ENCODE measurements at places on chromosomes 7 and 10.

- DNase-seq = no peak
Observed at GRCh38 chr10:83572036-83572435, 567.3 kb upstream of the GHITM start.

DNA sequence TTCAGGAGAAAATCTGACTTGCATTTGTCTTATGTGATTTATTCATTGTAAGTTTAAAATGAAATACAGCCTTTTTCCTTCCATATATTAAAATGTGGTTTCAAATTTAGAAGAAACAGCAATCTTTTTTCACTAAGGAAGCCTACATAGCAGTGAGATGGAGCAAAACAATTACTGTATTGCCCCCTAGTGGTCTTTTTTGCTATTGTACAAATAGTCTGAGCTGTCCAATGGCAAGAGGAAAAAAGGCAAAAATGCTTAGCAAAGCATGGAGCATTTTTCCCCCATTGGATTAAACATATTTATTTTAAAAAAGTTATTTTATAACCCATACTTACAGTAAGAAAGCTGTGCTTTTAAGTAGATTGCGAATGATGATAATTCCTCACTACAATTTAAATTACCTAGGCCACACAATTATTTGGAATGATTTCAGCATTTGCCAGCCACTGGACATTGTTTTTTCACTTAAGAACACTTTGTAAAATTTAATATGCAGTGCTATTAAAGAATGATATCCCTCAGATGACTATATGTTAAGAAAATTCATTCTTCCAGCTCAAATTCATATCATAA, 119.5 kb downstream of the CPED1 start:
- DNase-seq = peak; percentile 31

DNA sequence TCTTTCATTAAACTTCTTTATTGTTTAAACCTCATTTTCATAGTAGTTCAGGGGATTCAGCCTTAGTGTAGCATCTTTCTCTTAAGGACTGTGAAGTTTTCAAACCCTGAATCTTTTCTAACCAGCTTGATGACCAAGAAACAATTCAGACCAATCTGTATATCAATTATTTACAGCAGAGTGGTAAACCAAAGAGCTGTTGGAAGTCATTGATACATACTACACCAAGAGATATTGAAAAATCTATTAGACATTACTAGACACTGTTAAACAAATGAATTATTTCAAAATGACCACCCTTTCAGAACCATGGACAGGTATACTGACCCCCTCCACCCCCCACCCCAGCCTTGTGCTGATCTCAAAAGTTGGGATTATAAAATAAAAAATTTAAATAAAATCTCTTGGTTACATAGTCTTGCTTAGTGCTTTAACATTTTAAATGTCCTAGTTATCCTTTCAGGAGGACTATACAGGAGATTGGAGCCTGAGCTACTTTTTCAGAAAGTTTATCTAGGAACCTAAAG, 143.9 kb upstream of the LSM8 start:
- no peak for DNase-seq

GRCh38 chr7:123995617-123996326, 37.1 kb downstream of the TMEM229A start:
- DNase-seq = no peak

DNA sequence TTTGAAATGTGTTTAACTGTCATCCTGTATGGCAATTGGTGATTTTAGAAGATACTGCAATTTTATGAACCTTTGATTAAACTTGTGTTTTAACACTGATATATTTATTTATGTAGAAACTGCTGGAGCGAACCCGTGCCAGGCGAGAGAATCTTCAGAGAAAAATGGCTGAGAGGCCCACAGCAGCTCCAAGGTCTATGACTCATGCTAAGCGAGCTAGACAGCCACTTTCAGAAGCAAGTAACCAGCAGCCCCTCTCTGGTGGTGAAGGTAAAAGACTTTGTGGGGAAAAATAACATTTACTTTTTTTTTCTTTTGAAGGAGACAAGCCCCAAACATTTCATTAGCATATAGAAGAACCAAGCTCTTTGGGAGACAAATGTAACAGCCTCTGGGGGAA, 6.5 kb downstream of the ANLN start:
- DNase-seq = peak; percentile 57

- DNase-seq = peak; percentile 73
Observed at GRCh38 chr10:21926949-21927348, 76.6 kb downstream of the DNAJC1 start.

DNA sequence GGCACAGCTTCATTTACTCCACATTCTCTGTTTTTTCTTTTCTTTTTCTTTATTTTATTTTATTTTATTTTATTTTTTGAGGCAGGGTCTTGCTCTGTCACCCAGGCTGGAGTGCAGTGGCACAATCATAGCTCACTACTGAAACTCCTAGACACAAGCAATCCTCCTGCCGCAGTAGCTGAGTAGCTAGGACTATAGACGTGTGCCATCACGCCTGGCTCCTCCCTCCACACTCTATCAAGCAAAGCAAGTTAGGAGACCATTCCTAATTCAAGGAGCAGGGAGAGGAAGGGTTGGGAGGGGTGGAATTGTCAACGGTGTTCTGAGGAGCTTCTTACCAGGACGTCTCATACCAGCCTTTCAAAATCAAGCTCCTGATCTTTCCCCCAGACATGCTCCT, 52.4 kb downstream of the OAT start:
- no peak for DNase-seq

DNA sequence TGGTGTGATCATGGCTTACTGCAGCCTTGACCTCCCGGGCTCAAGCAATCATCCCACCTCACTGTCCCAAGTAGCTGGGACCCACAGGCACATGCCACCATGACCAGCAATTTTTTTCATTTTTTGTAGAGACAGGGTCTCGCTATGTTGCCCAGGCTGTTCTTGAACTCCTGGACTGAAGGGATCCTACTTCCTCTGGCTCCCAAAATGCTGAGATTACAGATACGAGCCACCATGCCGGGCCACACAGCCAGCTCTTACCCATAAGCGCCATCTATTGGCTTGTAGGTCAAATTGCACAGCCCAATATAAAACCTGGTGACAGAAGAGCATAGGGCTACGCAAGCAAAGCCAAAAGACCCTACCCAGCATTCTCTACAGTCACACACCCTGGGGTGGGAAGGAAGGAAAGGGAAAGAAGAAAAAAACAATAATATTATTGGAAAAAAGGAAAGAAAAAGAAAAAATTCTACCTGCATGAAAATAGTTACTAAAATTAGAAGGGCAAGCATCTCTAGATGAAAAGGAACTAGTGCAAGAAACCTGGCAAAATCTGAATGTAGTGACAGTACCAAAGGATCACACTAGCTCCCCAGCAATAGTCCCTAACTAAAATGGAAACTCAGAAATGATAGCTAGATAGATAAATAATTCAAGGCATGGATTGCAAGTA, 29.4 kb upstream of the AMPH start:
- DNase-seq = peak; percentile 70

- DNase-seq = no peak
Observed at GRCh38 chr10:121450247-121450646, 148.0 kb downstream of the FGFR2 start.

Data from trophoblast cell (in vitro differentiated cells and primary cell).